Nucleus accumbens (tissue), 56 donors: ENCODE measurements at places on chromosomes 1 and 21.

GRCh38 chr1:36775716-36776115 lies 258.6 kb downstream of the GRIK3 start:
- no peak for DNase-seq

DNA sequence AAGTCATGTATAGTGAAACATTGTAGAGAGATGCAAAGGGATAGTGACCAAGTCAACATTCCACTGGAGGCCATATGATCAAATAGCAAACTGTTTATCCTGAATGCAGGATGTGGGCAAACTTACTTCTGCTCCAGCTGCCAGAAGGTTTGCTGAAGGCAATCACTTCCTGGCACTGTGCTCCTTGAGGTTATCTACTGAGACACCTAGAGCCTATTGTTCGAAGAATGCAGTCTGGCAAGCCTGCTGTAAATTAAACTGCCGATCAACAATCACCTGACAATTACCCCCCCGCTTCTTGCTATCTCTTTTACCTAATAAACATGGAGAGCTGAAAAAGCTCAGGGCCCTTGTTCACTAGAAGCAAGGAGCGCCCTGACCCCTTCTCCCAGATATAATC lies 139.4 kb upstream of the B3GALT2 start:
- DNase-seq = no peak

DNA sequence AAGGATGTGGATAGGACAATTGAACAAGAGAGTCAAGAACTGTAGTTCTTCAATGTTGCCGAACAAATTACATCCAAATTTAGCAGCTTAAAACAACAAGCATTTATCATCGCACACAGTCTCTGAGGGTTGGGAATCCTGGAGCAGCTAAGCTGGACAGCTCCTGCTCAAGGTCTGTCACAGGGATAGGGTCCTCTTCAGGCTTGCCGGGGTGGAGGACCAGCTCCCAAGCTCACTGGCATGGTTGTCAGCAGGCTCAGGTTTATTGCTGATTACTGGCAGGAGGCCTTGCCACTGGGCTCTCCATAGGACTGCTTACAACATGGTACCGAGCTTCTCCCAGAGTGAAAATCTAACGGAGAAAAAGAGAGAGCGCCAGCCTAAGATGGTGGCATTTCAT lies 22.1 kb upstream of the COX20 start:
- DNase-seq = no peak

- DNase-seq = no peak
These were observed 99.0 kb downstream of the PLXNA2 start for GRCh38 chr1:208145167-208145566.

- no peak for DNase-seq
These were observed 42.6 kb upstream of the SRSF10 start for GRCh38 chr1:24022581-24023361.

GRCh38 chr21:36245649-36246048 lies 74.3 kb upstream of the MORC3 start:
- DNase-seq = no peak

- no peak for DNase-seq
These were observed 29.9 kb downstream of the NUAK2 start for GRCh38 chr1:205291596-205291995.

DNA sequence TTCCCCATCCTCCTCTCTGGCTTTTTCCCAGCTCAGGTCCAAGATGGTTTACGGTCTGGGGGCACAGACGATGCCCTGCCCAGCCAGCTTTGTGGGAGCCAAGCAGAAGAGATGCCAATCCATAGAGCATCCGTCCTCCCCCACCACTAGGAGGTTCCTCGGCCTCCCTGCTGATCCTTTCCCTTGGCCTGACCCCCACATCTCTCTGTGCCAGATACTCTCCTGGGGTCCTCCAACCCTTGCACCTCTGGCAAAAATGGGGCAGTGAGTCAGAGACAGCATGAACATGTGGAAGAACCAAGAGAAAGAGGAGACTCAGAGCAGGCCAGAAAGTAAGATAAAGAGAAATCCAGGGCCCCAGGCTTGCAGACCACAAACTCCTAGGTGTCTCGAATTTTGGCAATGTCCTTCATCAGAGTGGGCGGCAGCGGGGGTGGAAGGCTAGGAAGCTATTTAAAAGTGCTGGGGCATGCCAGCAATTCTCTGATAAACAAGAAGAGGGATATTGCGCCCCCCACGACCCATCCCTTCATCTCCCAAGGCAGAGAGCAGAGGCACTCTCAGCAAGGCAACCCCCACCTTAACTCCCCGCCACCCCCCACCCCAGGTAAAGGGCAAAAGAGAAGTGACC lies 11.4 kb downstream of the BLACAT1 start:
- DNase-seq = no peak

DNA sequence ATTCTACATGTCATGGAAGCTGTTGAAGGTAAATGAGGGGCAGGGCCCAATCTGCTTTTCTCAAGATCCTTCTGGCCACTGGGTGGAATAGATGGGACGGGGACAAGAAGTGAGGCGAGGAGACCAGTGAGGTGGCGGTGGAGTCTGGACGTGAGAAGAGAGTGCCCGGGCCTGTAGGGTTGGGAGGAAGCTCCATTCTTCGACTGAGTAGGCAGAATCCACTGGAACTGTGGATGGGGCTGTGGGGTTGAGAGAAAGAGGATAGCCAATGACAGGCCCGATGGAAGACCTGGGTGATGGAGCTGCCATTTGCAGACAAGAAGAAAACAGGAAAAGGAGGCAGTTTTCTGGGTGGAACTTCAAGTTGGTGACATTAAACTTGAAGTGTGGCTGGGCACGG lies 10.3 kb downstream of the SLC1A7 start:
- no peak for DNase-seq

GRCh38 chr1:64896551-64896950 lies 69.8 kb downstream of the JAK1 start:
- no peak for DNase-seq

DNA sequence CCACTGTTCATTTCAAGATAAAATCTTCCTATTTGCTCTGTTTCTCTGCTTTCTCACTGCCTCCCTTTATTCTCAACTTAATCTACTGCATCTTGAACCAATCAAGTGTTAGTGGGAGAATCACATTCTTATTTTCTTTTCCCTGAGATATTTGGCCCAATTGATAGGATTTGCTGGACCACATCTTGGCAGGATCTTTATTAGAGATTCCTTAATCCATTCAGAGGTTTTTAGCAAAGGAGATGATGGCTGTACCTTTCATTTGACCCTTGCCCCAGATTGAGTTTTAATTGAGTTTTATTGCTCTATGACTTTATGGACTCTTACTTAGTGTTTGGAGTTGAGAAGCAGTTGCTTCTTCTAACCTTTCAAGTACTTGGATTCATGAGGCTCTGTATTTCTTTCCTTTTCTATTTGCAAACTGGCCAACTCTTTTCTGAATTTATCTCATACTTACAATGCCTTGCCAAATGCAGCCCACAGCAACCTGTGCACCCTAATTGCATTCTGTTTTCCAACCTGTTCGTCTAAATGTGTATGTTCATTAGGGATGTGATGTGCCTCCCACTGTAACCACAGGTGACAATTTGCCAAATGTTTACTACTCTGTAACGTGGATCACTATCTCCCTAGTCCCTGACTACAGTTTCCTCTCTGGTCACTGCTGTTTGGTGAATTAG lies 274.8 kb upstream of the KAZN start:
- DNase-seq = no peak

DNA sequence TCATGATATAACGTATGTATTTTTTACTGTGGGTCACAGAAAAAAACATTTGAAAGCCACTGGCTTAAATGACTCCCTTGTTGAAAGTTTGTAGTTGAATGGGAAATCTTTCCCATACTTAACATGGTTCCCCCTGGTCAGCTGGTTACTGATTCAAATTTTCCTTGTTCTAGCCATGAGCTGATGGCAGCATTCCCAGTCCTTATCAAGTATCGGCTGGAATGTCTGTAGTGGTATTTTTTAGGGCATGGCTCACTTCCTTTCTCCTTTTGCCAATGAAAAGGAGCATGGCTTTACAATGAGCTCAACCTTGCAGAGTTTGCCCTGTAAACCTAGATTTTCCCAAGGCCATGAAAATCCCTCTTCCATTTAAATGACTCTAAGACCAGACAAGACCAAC lies 55.7 kb downstream of the GIPC2 start:
- DNase-seq = no peak

GRCh38 chr1:111251570-111251969 lies 24.1 kb downstream of the CHI3L2 start:
- DNase-seq = no peak

- DNase-seq = no peak
These were observed 76.6 kb upstream of the HOOK1 start for GRCh38 chr1:59738152-59738551.

GRCh38 chr1:221018414-221018813 lies 139.2 kb downstream of the HLX start:
- no peak for DNase-seq

GRCh38 chr1:175192111-175192629 lies 406 bp downstream of the KIAA0040 start:
- DNase-seq = no peak

DNA sequence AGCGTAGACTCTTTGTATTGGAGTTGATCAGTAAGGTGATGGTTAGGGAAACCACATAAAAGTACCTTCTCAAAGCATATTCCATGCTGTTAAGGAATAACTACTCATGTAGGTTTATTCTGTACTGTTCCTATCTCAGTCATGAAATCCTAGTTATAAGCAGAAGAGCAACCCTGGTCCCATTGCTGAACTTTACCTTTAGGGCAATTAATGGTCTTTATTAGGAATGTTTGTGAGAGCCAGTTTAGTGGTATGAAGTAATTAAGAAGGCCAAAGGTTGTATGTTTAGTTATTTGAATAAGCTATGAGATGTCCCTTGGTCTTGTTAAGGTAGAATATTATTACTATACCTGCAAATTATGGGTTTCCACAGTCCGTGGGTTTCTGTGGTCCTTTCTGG lies 44.0 kb downstream of the ACP6 start:
- DNase-seq = no peak

- DNase-seq = no peak
These were observed 43.9 kb upstream of the LYST start for GRCh38 chr1:235910357-235911299.

DNA sequence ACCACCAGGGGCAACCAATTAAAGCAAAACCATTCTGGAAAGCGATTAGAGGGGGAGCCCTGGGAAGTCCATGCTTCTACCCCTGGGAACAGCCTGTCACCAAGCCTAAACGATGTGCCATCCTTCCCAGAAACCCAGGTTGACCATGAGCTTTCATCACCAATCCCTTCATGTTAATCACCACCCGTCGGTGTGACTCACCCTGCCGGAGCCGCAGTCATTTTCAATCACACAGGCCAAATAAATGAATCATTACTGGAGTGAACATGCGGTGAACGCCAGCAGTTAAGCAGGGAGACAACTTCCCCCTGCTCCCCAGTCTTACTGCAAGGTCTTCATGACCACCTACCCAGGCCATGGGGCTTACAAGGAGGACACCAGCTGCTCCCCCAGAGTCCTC lies 308.8 kb downstream of the AJAP1 start:
- no peak for DNase-seq

GRCh38 chr1:110875216-110875731 lies 2.3 kb downstream of the CD53 start:
- DNase-seq = no peak

DNA sequence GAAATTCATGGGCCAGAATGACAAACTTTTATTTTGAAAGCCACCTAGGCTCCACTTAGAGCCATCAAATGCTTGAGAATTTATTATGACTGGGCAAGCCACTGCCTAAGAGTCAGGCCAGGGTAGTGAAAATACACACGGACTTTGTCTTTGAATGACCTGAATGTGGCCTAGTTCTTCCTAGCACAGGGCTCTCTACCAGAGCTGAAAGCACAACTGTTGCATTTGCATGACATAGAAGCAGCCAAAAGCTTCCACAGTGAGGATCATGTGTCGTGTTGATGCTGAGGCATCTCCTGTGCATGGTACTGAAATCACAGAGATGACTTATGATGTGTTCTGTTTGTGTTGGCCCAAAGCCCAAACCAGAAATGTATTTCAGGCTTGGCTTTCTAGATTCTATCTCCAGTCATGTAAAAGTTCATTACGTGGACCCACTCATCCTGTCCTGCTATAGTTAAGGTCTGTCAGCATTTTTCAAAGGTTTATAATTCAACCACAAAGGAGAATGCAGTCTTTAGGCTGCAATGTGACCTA lies 164.0 kb upstream of the UBE2U start:
- DNase-seq = peak; percentile 28

GRCh38 chr1:30964706-30965105 lies 56.1 kb upstream of the SDC3 start:
- no peak for DNase-seq

GRCh38 chr1:91619881-91620280 lies 119.2 kb downstream of the CDC7 start:
- no peak for DNase-seq

GRCh38 chr1:38135625-38136414 lies 89.2 kb upstream of the POU3F1 start:
- DNase-seq = no peak

DNA sequence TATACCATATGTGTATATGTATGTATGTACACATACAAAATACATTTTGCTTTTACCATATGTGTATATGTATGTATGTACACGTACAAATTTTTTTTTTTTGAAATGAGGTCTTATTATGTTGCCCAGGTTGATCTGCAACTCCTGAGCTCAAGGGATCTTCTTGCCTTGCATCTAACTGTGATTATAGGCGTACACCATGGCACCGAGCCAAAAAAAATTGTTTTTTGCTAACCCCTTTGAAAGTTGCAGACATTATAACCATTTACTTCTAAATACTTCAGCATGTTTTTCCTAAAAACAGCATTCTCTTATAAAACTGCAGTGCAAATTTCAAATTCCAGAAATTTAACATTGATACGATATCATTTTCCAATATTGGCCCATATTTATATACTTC lies 147.0 kb downstream of the POU2F1 start:
- DNase-seq = no peak

- no peak for DNase-seq
These were observed 17.7 kb upstream of the KLHDC7A start for GRCh38 chr1:18463063-18463462.

- DNase-seq = no peak
These were observed 9.4 kb upstream of the BARHL2 start for GRCh38 chr1:90726425-90726985.

- DNase-seq = no peak
These were observed 93.0 kb upstream of the TENT5C start for GRCh38 chr1:117512728-117513321.
